Fibroblast of upper back skin (primary cell): ENCODE measurements at places on chromosomes 7 and 10.
A peak's percentile ranks its signal among the peaks of the same experiment; 100 is the strongest.

DNA sequence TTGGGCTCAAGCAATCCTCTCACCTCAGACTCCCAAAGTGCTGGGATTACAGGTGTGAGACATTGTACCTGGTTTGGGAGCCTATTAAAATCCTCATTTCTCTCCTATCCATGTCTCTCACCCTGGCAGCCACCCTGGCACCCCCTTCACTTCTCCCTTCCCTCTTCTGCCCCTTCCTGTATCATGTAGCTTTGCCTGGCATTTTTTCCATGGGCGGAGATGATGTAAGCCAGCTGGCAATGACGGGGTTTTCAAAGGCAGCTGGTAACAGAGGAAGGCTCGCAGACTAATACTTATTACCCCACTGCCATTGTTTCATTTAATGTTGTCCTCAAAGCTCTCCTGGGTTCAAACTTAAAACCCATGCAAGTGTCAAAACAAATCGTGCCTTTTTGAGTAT is 61.9 kb downstream of the RGS10 start:
- no peak for DNase-seq

- DNase-seq: no peak
Measured at GRCh38 chr10:6035931-6036575, 26.1 kb downstream of the IL2RA start.

DNA sequence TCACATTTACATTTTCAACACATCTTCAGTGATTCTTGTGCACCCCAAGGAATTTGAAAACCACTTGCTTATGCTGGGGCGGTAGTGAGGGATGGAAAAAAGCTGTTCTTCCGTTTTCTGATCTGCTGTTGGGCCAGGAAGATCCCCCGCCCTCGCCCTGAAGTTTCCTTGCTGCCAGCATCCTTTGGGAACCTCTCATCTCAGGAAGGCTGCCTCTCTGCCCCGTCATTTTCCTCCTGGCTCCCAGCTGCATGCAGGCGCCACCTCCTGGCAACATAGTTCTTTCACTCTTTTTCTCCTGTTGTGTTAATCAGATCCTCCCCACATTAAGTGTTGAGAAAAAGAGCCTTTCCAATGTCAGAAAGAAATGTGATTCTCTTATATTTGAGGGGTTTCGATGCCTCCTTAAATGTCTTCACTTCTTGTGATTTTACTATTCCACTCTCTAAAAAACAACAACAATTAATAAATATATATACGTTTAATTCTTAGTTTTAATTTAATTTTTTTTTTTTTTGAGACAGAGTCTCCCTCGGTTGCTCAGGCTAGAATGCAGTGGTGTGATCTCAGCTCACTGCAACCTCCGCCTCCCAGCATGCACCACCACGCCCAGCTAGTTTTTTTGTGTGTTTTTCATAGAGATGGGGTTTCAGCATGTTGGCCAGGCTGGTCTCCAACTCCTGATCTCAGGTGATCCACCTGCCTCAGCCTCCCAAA is 122.9 kb downstream of the RALA start:
- DNase-seq: peak; percentile 88

DNA sequence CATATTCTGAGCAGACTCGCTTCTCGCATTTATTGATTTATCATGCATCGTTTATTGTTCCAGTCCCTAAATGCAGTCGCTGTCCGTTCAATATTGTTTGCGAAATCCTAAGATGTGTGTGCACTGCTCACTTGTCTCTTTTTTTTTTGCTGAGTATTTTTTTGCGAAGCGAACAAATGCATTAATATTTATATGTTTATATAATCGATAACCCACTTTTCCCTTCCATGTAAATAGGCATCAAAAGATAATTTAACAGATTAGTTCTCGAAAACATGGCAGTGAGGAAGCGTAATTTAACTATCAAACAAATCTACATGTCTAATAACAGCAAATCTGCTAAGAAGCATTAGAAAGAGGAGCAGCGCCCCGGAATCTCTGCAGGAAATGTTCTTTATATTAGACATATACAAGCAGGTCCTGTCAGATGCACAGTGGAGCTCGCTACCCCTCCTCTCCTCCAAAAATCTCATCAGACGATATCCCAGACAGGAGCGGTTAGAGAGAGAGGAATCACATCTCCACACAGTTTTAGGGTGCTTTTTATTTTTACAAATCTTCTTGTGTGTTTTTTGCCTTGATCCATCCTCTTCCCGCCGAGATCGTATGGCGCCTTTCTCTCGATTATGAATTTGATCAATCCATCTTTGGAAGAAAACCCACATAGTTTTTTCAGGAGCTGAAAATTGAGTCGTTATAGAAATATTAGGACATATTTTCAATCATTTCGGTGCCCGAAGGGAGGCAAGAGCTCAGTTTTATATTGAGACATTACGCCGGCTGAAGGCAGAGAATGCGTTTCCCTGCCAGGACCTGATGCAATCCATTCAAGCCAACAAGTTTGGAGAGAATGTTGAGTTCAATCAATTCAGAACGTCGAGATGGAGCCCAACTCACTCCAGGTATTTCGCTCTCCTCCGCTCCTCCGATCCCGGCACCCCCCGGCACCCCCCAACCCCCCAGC is at the start of gene ARID5B:
ARID5B (plus strand) TSS at position 871 of the 964 bp plus-strand sequence; CDS start at position 882, 11 bp downstream.
- DNase-seq: peak; percentile 76

DNA sequence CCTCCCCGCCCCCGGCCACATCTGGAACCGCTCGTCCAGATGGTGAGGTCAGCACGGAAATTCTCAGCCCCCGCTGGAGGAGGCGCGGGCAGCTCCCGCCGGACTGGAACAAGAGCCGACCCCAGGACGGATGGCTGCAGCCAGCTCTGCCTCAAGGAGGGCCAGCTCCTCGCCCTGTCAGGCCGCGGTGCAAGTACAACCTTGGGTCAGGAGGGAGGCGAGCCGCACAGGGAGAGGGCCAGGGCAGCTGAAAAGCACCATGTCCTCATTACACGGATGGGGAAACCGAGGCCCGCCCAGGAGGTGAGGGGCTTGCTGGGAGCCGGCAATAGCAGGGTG is 3.8 kb upstream of the GRIFIN start:
- no peak for DNase-seq

DNA sequence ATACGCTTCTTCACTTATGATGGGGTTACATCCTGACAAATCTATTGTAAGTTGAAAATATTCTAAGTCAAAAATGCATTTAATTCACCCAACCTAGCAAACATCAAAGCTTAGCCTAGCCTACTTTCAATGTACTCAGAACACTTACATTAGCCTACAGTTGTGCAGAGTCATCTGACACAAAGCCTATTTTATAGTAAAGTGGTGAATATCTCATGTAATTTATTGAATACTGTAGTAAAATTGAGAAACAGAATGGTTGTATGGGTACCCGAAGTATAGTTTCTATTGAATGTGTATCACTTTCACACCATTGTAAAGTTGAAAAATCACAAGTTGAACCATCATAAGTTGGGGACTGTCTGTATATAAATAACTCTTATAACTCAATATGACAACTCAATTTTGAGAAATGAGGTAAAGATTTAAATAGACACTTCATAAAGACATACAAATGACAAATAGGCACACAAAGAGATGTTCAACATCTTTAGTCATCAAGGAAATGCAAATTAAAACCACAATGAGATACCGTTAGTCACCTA is 73.9 kb downstream of the C10orf90 start:
- DNase-seq: no peak

DNA sequence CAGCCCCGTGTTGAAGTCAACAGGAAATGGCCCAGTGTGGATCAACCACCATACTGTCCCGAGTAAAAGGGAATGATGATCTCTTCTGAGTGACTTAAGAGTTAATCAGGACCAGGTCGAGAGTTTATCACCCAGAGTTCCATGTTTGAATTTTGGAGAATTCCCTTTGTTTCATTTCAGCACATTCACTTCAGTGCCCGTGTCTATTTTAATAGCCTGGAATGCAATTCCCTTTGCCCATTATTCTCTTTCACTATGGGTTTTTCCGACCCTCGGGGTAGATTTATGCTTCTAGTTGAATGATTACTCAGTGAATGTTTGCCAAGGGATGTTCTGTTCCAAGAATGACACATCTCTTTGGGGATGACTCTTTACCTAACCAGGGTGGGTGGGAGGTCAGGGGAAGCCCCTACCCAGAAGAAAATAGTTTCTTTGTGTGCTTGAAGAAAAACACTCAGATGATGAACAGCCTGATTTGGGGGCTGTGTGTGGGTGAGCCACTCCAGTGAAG is 594.9 kb downstream of the INHBA start:
- DNase-seq: peak; percentile 68
